ENCODE measurements at places on chromosomes 5 and 9.

DNA sequence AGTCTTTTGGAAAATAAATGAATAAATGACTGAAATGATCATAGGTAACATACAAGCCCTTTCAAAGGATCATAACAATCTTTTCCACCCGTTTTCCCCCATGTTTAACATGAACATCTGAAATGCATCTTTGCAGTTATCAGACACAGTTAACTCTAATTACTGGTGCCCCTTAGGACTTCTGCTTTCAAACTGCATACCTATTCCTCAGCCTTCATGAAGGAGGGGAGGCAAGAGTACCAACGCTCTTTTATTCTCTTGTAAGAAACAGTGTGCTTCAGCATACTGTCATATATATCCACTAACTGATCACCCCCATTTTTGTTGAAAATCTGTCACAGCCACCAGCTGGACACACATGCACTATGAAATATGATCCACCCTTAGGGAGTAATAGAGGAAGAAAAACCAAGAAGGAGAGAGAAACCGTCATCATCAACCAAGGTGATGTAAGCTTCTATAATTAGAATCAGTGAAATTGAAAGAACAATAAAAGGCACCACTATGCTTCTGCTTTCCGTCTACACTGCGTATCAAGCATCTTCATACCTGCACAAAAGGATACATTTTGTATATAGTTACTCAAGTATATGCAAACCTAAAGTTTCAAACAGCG, 98.7 kb downstream of the RAPGEF6 start:
- DNase-seq: no peak

- DNase-seq: no peak
These were observed 19.8 kb downstream of the TNFSF15 start for GRCh38 chr9:114785866-114786650.

DNA sequence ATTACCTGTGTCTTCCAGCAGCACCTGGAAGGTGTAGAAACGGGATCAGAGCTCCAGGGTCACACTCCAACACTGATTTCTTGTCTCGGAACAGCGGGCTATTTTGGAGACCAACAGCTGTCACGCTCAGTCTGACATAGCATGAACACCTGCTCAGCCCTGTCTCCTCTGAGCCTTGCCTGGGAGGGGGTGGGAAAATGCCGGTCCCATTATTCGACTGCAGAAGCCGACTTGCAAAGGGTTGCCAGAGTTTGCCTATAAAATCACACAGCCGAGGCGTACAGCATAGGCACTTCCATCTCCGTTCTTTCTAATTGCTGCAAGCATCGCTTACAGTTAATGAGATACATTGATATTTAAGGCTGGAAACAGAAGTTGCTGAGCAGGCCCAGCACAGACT, 300.8 kb upstream of the MSX2 start:
- DNase-seq: no peak

GRCh38 chr5:5347442-5347841, 75.0 kb upstream of the ICE1 start:
- DNase-seq: no peak
